ENCODE measurements at places on chromosomes 2 and 18. TPM values are rescaled to one million over a fixed set of nuclear protein-coding genes. Genes with fewer than 3 reads are reported as not detected.

- no peak for DNase-seq
Measured at GRCh38 chr18:25365242-25365641, 13.3 kb upstream of the ZNF521 start.

Gene ACMSD
- not detected for total RNA-seq

- no peak for DNase-seq
Measured at GRCh38 chr2:41123341-41123740, 671.5 kb upstream of the SLC8A1 start.

DNA sequence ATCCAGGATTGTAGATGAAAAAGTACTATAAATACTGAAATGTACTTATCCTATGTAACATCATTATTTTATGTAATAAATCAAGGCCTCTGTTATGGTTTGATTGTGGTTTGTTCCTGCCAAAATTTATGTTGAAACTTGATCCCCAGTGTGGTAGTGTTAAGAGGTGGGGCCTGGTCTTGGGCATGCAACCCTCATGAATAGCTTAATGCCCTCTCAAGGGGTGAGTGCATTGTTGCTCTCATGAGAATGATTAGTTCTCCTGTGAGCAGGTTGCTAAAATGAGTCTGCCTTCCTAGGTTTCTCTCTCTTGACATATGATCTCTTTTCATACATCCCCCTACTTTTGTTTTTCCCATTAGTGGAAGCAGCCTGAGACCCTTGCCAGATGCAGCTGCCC, 915.4 kb downstream of the TSN start:
- DNase-seq, result no peak

GRCh38 chr2:143505542-143505941, 376.3 kb downstream of the ARHGAP15 start:
- no peak for DNase-seq

Gene PCARE
- total RNA-seq, result 0.10 TPM

Gene CNDP1
- total RNA-seq, result 0.10 TPM

- DNase-seq, result no peak
Measured at GRCh38 chr2:64189167-64189566, 44.9 kb upstream of the PELI1 start.

- no peak for DNase-seq
Measured at GRCh38 chr2:43321446-43321845, 95.0 kb upstream of the ZFP36L2 start.

DNA sequence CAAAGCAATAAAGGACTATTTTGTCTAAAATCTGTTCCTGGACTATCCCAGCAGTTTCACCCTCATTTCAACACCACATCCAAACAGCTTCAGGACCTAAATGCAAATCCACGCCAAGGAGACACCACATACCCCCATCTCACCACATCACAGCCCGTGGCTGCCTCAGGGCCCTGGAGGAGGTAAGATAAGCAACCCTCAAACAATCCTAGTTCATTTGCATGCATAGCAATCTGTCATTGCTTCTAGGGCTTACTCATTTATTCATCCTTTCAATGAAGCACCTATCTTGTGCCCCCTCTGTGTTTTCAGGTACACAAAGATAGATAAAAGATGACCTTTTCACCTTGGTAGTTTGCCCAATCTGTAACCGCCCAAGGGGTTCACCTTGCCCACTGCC, 86.5 kb downstream of the VSNL1 start:
- DNase-seq, result no peak

GRCh38 chr18:3281456-3282400, 19.8 kb downstream of the MYL12B start:
- DNase-seq, result peak; percentile 69

- no peak for DNase-seq
Measured at GRCh38 chr2:185757356-185757755, 18.8 kb downstream of the FSIP2 start.
